NCI-H187 treated with DMSO at 0.1 percent for 48 hours (cell line): ENCODE measurements at places on chromosomes 7 and 10.

GRCh38 chr7:115864082-115864481 lies 166.5 kb downstream of the TFEC start:
- no peak for DNase-seq

- DNase-seq: no peak
These were observed 26.9 kb downstream of the CCDC3 start for GRCh38 chr10:12974491-12975199.

DNA sequence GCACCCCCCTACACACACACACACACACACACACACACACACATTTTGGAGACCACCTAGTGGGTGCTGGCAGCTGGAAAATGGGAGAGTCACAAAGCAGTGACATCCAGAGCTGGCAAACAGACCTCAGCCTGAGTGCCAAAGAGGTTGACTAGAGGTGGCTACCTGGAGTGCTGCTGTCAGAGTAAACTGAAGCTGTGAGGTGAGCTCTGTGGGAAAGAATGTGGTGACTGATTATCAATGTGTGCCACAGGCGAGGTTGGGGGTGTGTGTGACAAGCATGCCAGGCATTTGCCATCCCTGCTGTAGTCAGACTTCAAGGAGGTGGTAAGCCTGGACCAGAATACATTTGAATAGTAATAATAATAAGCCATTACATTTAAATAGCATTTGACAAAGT lies 120.6 kb downstream of the SLIT1 start:
- no peak for DNase-seq

- no peak for DNase-seq
These were observed 77.3 kb upstream of the SAMD8 start for GRCh38 chr10:75034131-75034512.

DNA sequence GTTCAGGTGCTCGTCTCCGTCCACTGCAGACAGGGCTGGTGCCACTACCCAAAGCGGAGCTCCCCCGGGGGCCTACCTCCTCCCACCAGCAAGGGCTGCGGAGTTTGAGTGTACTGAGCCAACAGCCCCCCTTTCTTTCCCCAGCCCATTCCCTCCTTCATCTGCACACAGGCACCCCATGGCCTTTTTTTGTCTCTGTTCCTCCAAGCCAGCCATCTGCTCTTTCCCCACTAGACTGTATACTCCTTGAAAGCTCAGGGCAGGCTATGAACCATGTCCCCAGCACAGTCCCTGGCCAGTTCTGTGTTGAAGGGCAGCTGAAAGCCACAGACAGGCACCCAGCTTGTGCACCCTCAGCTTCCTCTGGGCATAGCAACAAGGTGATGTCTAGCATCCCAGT lies 99.4 kb downstream of the ZMIZ1 start:
- no peak for DNase-seq

GRCh38 chr7:4085937-4086691 lies 596.0 kb upstream of the FOXK1 start:
- no peak for DNase-seq

- no peak for DNase-seq
These were observed 435.4 kb upstream of the DPP6 start for GRCh38 chr7:153616711-153617325.

DNA sequence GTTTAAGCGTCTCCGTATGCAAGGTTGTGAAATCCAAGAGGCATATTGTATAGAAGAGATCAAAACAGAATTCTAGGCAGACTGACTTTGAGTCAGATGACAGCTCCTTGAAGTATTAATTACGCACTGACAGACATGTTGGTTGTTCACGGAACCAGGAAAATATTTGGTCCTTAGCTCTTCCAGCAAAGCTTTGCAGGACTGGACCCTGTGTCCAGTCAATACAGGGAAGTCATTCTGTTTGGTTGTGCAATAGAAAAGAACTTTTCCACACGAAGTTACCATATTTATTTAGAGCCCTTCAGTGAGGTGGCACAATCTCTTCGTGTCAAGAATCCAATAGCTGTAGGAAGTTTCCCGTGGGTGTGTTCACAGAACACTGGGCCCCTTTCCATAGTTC lies 205.3 kb downstream of the ARHGAP21 start:
- DNase-seq: no peak

GRCh38 chr7:150398965-150399320 lies 19.8 kb downstream of the ZNF775 start:
- DNase-seq: no peak

GRCh38 chr7:104973909-104974415 lies 40.0 kb upstream of the KMT2E start:
- no peak for DNase-seq

DNA sequence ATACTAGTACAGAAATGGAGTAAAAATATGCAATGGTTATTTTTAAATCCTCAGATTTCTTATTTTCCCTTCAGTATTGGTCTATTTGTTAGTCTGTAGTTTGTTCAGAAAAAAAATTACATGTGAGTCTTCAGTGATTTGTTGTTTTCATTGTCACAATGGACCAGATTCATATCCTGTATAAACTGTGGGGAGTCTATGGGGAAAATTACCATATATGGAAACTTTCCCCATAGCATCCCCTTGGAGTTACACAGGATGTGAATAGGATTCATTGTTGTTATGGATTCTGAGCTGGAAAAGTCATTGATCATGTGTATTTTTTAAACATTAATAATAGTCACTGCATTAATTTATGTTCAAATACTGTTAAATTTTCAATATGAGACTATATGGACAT lies 72.6 kb downstream of the ST7 start:
- no peak for DNase-seq

DNA sequence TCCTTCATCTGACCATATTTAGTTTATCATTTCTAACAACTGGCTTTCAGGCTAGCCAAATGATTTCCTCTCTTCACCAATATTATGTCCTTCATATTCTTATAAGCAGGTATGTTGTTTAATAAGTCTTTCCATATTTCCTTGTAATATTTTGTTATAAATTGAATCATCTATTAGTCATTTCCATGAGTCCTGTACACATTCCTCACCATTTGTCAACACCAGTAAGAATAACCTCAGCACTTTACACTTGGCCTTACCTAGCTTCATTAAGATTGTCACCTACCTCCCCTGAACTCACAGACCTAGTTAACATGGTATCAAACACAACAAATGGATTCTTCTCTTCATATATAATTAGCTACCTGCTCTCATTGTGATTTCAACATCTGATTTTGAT lies 282.3 kb downstream of the SEMA3D start:
- DNase-seq: no peak

DNA sequence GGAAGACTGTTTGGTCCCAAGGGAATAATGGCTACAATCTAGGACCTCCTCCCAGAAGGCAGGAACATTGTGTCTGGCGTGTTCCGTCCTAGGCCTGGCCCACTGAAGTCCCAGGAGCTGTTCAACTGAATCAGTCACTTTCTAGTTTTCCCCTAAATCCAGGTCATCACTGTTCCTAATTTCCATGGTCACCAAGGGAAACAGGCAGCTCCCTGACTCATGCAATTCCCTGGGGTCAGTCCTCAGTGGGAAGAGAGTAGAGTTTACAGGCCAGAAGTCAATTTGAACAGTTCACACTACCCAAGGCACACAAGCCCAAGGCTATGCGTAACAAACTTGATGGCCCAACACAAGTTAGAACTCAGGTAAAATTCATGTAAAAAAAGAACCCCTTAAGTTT lies 44.0 kb downstream of the CREB3L2 start:
- no peak for DNase-seq

GRCh38 chr10:64368298-64368697 lies 847.1 kb downstream of the REEP3 start:
- no peak for DNase-seq

DNA sequence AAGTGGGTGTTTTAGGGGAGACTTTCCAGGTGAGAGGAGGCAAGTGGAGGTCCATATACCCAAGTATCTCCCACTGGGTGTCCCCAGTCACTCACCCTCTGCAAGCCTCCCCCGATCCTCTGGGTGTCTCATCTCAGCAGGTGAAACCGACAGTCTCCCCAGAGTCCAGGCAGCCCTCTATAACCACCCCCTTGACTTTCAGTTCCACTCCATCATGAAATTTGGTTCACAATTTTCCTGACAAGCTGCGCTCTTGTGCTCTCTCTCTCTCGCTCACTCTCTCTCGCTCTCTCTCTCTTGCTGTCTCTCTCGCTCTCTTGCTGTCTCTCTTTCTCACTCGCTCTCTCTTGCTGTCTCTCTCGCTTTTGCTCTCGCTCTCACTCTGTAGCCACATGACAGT lies 8.1 kb upstream of the RABGEF1 start:
- no peak for DNase-seq

DNA sequence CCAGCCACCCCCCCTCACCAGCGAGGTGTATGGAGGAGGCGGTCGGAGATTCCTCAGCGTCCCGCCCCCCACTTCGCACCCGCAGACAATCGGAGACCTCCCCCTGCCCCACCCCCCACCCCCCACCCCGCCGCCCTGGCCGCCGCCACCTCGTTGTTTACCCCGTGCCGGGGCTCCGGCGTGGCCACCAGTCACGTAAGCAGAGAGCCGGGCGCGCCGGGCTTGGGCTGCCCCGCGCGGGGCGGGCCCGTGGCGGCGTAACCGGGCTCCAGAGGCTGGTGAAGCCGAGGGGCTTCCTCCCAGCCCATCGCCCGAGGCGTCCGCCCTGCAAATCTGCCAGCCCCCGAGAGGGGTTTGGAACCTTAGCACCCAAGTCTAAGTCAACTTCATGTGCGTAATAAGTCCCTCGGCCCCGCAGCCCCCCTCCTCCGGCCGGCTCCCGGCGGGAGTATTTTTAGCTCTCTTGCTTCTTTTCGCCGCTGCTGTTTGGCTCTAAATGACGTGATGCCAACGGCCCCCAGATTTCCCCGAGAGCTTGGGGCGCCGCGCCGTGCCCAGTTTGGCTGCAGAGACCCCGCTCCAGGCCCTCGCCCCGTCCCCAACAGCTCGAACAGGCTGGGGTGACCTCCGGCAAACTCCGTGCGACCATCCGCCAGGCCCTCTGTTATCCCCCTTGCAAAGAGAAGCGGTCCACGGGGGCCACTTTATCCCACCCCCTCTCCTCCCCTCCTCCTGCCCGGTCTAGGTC lies 2.7 kb downstream of the MXI1 start:
- no peak for DNase-seq

DNA sequence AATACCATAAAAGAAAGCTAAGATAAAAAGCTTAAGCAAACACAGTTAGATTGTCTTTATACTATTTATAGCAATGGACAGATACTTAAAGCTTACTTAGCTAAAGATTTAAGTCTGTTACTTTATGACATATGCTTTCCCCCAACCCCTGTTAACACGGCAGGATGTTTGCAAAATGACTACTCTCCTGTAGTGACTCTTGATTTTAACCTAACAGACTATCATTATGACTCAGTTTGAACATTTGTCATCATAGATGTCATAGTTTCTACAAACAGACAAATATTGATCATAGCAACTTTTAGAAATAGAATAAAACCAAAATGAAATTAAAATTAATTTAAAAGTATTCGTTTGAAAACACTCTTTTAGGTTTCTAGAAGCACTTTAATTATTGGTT lies 7.8 kb upstream of the COMMD3 start:
- DNase-seq: no peak

DNA sequence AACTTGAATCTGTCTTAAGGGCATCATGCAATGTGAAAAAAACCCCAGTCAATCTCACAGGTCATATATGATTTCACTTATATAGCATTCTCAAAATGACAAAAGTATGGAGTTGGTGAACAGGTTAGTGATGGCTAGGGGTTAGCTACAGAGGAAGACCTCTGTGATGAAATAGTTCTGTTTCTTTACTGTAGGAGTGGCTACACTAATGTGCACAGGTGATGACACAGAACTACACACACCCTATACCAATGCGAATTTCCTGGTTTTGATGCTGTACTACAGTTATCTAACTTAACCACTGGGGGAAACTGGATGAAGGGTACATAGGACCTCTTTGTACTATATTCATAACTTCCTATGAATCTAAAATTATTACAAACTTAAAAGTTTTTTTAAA lies 541.8 kb downstream of the PARD3 start:
- DNase-seq: no peak

DNA sequence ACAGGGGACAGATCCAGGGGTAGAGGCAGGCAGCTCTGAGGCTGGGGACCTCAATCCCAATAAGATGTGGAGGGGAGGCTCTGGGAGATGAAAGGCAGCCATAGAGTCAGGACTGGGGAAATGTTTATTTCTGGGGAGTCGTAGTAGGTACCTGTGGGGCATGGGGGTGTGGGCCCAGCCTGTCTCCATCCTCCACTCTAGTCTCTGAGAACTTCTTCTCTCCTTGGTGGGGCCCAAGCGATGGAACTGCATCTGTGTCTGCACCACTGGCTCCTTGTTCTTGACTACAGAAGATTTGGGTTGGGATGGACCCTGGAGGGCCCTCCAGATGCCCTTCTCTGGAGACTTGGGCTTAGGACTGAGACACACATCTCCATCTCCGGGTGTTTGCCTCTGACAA lies 953.9 kb upstream of the ZNF722 start:
- DNase-seq: no peak

- no peak for DNase-seq
These were observed 57.0 kb downstream of the PHTF2 start for GRCh38 chr7:77855371-77856083.

DNA sequence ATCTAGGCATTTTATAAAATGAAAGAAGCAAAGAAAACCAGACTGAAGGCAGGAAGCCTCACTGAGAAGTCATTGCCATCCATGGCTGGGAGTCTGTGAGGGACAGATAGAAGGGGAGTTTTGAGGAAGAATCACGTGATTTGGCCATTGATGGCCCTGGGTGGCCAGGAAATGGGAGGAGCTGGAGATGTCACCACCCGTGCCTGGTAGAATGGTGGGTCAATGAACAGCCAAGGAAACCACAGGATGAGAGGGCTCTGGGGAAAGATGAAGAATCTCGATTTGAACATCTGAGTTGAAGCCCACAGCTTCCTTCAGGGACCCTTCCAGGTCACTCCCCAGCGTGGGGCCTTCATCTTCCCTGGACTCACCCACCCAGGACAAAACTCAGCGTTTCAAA lies 103.3 kb upstream of the CHST15 start:
- DNase-seq: no peak

DNA sequence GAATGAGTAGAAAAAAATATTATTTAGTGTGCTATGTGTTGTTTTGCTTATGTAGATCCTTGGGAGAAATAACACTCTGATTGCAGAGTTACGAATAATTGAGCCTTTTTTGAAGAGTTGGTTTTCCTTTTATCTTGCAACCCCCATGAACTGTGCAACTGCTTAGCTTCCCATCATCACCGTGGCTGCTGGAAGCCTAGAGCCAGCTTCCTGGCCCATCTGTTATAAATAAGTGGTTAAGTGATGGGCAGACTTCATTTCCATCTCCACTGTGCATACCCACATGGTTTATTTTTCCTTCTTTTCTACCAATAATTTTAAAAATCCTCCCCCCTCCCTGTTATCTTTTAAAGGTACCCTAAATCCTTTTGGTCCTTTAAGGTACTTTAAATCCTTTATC lies 554.9 kb upstream of the GALNT17 start:
- DNase-seq: no peak

DNA sequence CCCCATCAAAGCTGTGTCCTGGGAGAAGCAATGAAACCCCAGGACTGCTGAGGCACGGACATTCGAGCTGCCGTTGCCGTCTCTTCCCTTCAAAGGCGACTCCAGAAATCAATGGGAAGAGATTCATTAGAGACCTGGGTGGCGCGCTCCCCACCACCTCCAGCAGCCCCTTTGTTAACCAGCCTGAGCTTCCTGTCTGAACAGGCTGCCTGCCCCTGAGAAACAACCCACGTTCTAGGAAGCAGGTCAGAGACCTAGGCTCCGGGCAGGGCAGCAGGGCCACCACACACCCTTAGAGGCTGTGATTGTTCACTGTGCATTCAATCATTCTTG lies 110.9 kb upstream of the PPIF start:
- no peak for DNase-seq

- no peak for DNase-seq
These were observed 832.1 kb downstream of the SORCS3 start for GRCh38 chr10:105473170-105473569.

- no peak for DNase-seq
These were observed 7.8 kb downstream of the ZNF467 start for GRCh38 chr7:149765399-149766121.
